ENCODE measurements at places on chromosomes 1 and 21.

DNA sequence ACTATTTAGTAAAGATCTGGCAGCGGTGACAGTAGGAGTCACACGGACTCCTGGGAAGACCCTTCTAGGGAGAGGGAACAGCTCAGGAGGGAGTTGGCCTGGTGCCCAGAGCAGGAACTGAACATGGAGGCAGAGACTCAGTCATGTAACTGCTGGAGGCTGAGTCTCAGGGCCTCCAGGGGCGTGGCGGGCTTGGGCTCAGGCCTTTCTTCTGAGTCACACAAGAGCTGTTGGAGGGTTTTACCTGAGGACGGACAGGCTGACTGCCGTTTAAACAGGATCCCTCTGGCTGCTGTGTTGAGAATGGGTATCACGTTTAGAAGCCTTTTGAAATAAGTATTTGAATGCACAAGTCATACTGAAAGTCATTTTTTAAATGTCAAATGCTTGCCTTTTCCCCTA, 7.2 kb upstream of the ETS2 start:
- DNase-seq: no peak

DNA sequence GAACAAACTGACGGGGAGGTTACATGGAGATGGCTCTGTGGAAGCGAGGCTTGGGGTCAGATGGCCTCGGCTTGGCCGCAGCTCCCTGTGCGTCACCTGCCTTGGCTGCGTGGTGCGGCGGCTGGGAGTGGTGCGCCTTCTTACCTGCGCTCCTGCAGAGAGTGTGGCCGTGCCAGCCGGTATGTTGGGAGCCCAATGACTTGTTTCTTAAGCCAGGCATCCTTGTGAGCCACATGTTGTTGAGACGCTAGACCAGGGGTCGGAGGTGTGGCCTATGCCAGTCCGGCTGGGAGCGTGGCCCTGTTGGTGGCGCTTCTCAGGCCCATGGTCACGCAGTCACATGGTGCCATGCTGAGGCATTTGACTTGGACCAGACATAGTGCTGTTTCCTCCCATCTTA, 10.5 kb downstream of the SLX9 start:
- DNase-seq: no peak

DNA sequence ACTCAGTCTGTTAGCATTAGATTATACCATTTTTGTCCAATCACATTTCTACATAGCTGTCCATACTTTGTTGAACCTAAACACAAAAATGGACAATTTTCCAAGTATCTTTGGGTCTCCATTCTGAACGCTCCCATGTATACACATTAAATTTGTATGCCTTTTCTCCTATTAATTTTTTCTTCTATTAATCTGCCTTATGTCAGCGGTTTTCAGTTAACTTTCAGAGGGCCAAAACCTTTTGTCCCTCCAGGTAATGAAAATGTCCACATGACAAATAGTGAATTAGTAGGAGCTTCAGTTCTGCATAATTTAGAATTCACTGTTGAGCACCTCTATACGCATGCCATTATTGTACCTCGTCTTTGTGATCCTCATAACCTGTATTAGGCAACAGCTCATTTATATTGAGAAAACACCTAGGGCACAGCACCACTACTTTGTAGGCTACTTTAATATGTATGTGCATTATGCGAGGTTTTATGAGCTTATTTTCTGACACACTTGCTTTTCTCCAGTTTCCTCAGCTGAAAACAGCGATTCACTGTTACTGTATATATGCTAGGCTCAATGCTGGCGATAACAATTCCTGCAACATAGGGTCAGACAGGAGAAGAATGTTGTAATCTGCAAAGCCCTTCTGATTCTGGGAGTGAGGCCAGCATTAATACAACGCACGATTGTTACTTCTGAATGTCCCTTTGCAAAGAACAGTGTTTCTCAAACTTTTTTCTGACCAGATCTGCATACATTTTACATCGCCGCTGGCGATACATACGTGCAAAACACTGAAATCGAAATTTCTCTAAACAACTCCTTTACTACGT, 1.1 kb upstream of the ABCD3 start:
- DNase-seq: no peak

DNA sequence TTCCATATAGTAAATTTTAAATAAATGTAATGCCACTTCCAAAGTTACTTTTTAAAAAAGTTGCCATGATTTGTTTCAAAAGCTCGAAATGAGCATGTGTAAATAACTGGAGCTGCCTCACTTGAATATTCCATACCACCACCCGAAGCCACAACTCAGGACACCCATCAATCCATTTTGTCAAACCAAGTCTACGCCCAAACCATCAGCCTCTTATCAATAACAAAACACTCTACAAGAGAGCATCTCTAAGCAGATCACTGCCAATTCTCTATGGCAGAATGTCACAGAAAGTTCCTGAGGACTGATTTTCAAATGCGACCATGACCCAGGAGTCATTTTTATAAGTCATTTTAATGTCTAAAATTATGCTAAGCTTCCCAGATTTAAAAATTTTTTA, 4.5 kb downstream of the HNRNPR start:
- no peak for DNase-seq

- no peak for DNase-seq
These were observed 32.9 kb downstream of the HSF2BP start for GRCh38 chr21:43626390-43626789.

GRCh38 chr1:155241069-155241679, 14.1 kb downstream of the ENTREP3 start:
- no peak for DNase-seq

- no peak for DNase-seq
These were observed 92.3 kb downstream of the ST6GALNAC5 start for GRCh38 chr1:76959556-76959955.

DNA sequence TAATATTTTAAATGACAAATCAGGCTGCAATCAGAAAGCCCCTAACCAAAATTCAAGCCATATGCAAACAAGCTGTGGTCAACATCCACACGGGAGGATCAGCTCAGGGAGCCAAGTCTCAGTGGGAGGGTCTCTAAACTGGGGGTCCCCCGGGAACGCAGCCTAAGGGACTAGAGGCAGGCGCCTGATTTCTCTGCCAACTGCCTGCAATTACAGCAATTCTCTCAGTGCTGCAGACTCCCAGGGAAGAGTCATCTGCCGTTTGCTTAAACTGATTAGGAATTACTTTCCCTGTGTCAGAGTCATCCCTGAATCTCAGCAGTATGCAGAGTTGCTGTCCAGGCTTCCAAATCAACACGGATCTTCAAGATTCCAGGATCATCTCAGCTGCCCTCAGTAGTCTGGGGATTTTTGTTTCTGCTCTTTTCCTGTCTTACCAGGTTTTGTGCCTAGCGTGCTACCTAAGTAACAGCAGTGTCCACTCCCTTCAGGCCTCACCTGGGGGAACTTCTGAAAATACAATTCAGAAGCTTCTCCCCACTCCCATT, 247.8 kb downstream of the RRAGC start:
- no peak for DNase-seq
